A549 treated with GW870086 at 1 μM for 4 hours (cell line): ENCODE measurements at places on chromosomes 2 and 18. TPM values are rescaled to one million over a fixed set of nuclear protein-coding genes. Genes with fewer than 3 reads are reported as not detected.

The ZNF516 gene
- total RNA-seq: 3.9 to 6.1 TPM (median 5.7 TPM) in 5 replicates

The OTOS gene
- total RNA-seq: not detected in 5 replicates

The OSBPL1A gene
- 11.9 to 14.8 TPM (median 13.2 TPM) in 5 replicates for total RNA-seq

The TPO gene
- total RNA-seq: 0.07 to 0.27 TPM (median 0.08 TPM) in 3 of 5 replicates, not detected in the others

The ALS2 gene
- total RNA-seq: 8.6 to 13.2 TPM (median 11.8 TPM) in 5 replicates

The ARHGEF33 gene
- 0.02 TPM in 1 of 5 replicates, not detected in the others for total RNA-seq

The FABP1 gene
- not detected in 5 replicates for total RNA-seq

The DOCK10 gene
- 26.1 to 33.6 TPM (median 31.4 TPM) in 5 replicates for total RNA-seq

The VSNL1 gene
- total RNA-seq: not detected in 5 replicates

The LHCGR gene
- total RNA-seq: not detected in 5 replicates

The SMC6 gene
- total RNA-seq: 22.6 to 33.4 TPM (median 30.2 TPM) in 5 replicates

The PIAS2 gene
- 7.6 to 9.7 TPM (median 8.6 TPM) in 5 replicates for total RNA-seq

The MAT2A gene
- 532 to 563 TPM (median 545 TPM) in 5 replicates for total RNA-seq

The DES gene
- total RNA-seq: 0.27 to 0.84 TPM (median 0.43 TPM) in 5 replicates

The PTPRM gene
- total RNA-seq: 27.8 to 36.9 TPM (median 32.3 TPM) in 5 replicates

The RNF125 gene
- 0.19 to 0.42 TPM (median 0.31 TPM) in 5 replicates for total RNA-seq

The ATRAID gene
- 214 to 222 TPM (median 218 TPM) in 5 replicates for total RNA-seq

The ERICH2 gene
- total RNA-seq: not detected in 5 replicates

The TMEM17 gene
- 4.3 to 5.2 TPM (median 4.6 TPM) in 5 replicates for total RNA-seq

The SPP2 gene
- not detected in 5 replicates for total RNA-seq

The MSTN gene
- not detected in 5 replicates for total RNA-seq

The ZNF385B gene
- total RNA-seq: 0.15 to 0.18 TPM (median 0.17 TPM) in 3 of 5 replicates, not detected in the others

The SERPINB4 gene
- 0.07 to 0.26 TPM (median 0.15 TPM) in 5 replicates for total RNA-seq

The RAD51AP2 gene
- not detected in 5 replicates for total RNA-seq

The CNTNAP5 gene
- total RNA-seq: not detected in 5 replicates

The LIMS1 gene
- total RNA-seq: 46.5 to 70.3 TPM (median 68.3 TPM) in 5 replicates

The SPRED2 gene
- 29.8 to 37.6 TPM (median 34.2 TPM) in 5 replicates for total RNA-seq

The BOLL gene
- not detected in 5 replicates for total RNA-seq

The TPGS2 gene
- total RNA-seq: 82.9 to 94.8 TPM (median 88.4 TPM) in 5 replicates
